ENCODE measurements at places on chromosomes 6 and 20.
A peak's percentile ranks its signal among the peaks of the same experiment; 100 is the strongest.

- DNase-seq, result no peak
Observed at GRCh38 chr20:49539481-49540231, 28.3 kb downstream of the PTGIS start.

DNA sequence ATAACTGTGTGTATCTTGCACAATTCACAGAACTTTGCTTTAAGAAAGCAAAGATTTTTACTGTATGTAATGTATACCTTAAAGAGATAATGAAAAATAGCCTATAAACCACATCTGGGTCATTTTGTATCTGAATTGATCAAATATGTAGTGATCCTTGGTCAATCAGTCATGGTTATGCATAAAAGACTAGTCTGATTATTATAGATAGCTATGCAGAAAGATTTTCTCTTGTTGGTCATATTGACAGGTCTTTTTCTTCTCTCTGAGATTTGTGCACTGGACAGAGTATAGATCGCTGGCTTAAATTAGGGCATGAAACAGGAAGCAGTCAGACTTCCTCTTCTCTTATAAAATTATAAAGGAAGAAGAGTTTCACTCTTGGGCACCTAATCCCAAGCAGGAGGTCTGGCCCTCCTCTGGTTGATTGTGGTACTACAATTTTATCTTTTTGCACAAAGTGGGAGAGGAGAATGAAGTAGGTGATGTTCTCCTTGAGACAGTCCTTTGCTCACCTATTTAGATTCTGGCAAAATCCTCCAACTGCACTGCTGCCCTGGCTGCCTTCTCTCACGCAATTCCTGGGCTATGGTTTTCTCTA lies 380.9 kb upstream of the RGS17 start:
- DNase-seq, result no peak

- DNase-seq, result no peak
Observed at GRCh38 chr20:24662752-24663365, 193.4 kb downstream of the SYNDIG1 start.

GRCh38 chr20:9128568-9128967 lies 59.7 kb downstream of the PLCB4 start:
- no peak for DNase-seq

- no peak for DNase-seq
Observed at GRCh38 chr6:168109171-168109570, 30.2 kb upstream of the FRMD1 start.

DNA sequence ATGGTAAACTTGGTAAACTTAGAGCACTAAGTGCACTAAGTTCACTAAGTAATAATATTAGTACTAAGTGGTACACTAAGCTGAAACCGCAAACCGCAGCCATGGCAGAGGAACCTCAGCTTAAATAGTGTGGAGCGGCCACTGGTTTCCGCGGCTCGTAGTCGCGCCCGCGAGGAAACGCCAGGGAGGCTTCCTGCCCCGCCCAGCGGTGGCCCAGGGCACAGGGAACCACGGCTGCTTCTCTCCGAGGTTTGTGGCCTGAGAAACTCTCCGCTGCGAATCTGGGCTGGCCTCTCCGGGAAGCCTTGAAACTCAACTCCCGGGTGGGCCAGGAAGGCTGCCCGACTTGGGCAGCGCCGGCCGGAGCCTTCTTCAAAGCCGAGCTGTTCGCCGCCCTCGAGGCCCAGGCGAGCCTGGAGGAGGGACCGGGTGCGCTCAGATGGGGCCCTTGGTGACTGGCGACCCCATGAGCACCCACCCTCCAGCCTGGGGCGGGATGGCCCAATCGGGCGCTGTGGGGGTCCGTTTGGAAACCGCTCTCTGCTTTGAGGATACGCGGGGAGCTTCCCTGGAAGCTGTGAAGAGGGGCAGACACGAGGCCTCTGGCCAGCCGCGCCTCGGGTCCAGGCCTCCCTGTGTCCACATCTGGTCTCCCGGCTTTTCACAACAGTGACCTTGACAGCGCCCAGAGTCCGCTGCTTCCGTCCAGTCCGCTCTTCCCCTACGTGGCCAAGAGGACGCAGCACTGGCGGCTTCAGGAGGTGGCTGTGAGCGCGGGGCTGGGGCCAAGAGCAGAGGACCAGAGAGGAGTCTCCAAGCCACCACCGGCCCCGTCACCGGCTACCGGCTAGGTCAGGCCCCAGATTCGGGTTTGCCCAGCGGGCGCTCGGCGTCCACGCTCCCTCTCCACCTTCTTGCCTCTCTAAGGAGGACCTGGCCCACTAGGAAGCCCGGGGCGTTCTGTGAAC lies 25.4 kb upstream of the HLA-E start:
- peak; percentile 39 for DNase-seq

- no peak for DNase-seq
Observed at GRCh38 chr6:4678506-4679300, 97.5 kb upstream of the CDYL start.

GRCh38 chr6:109897025-109897424 lies 81.1 kb upstream of the GPR6 start:
- DNase-seq, result no peak

- DNase-seq, result no peak
Observed at GRCh38 chr6:38671885-38672467, 31.0 kb downstream of the GLO1 start.

DNA sequence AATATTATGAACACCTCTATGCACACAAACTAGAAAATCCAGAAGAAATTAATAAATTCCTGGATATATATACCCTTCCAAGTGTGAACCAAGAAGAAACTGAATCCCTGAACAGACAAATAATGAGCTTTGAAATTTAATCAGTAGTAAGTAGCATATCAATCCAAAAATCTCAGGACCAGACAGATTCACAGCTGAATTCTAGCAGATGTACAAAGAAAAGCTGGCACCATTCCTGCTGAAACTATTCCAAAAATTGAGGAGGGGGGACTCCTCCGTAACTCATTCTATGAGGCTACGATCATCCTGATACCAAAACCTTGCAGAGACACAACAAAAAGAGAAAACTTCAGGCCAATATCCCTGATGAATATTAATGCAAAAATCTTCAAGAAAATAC lies 67.0 kb upstream of the PDE7B start:
- DNase-seq, result no peak

GRCh38 chr6:11121851-11122250 lies 10.3 kb upstream of the ERVFRD-1 start:
- DNase-seq, result no peak

DNA sequence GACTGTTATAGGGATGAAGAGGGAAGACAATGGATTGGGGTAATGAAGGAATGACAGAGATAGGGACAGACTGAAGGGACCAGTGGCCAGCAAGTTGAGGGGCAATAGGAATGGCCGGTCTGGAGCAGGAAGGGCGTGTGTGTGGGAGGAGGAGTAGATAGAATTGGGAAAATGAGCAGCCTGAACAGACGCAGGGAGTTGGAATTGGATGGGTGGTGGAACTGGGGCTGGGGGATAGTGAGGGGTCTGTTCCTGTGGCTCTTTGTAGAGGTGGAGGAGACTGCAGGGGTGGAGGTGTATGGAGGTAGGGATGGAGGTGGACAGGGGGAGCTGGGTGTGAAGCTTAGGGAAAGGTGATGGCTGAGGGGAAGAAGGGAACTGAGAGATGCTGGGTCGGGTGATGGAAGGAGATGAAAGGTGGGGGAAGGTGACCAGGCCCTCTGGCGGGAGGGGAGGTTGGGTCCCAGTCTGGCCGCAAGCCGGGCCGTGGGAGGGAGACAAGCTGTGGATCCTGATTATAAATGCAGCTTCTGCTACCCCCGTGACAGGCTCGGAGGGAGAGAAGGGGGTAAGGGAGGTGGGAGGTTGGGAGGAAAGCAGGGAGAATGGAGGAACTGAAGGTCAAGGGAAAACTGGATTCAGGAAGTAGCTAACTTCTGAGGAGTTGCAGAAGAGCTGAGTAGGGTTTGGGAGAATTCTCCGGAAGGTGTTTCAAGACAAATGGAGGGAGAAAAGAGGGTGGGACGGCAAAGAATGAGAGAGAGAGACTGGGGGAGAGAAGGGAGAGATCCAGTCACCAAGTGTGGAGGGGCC lies 5.2 kb downstream of the SYNGAP1 start:
- no peak for DNase-seq

DNA sequence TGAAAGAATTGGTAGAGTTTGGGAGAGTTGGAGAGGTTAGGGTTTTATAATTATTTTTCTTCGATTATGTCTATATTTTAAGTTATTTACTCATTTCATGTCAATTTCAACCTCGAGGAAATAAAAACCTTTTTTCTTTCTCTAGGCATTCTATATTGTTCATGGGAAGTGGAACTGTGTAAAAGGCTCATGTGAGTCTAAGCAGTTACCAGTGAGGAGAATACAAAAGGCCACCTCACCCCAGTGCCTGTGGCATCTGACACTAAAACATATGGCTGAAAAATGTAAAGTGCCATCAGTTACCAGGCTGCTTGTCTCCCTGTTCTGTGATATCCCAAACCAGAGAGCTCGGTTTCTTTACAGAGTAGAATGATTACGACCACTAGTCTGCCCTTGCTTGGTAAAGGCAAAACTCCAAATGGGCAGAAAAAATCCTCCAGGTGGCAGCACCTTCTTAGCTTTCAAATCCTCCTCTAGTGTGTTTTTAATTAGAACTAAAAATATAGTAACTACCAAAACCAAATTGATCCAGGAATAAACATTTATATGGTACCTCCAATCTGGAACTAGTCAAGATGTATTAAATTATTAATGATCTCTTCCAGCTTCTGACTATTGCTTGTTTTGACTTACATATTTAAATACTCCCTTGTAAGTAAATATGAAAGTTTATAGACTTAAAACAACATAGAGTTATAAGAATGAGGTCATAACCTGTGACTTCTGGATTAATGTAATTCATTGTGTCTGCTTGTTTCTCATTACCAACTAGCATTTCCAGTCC lies 122.6 kb upstream of the MCHR2 start:
- DNase-seq, result no peak

DNA sequence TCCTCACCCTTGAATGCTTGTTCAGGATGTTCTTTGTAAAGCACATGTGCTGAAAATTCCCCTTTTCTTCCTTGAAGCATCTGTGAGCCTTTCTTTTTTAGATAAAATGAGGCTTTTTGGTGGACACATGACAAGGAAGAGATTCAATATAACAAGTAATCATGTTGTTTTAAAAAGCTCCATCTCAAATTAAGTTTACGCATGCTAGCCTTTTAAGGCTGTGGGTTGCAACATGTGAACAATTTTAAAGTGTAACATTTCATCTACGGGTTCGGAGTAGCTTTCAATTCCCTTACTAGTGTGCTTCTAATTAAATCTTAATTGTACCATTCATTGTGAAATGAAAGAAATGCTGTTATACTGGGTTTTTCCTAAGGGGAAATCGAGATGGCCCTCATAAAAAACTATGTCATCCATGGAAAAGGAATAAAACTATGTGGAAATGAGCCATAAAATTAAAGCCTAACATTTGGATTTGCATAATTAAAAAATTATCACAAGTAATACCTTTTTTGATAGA lies 19.3 kb upstream of the OSTM1 start:
- DNase-seq, result no peak

DNA sequence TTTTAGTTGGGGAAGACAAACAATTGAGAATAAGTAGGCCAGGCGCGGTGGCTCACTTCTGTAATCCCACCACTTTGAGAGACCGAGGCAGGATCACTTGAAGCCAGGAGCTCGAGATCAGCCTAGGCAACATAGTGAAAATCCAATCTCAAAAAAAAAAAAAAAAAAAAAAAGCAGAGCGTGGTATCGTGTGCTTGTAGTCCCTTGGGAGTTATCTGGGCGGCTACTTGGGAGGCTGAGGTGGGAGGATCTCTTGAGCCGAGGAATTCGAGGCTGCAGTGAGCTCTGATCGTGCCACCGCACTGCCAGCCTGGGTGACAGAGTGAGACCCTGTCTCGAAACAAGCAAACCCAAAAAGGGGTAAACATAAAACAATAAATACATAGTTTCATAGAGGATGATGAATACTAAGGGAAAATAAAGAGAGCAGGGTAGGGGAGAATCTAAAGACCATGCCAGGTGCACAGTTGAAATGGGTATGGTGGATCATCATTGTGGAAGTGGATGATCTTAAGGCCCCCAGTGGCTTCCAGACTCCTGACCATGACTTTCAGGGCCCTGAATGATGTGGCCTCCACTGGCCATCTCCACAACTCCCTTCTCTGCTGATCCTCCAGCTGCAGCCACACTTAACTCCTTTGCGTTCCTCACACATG lies 947 bp downstream of the POFUT1 start:
- DNase-seq, result no peak

DNA sequence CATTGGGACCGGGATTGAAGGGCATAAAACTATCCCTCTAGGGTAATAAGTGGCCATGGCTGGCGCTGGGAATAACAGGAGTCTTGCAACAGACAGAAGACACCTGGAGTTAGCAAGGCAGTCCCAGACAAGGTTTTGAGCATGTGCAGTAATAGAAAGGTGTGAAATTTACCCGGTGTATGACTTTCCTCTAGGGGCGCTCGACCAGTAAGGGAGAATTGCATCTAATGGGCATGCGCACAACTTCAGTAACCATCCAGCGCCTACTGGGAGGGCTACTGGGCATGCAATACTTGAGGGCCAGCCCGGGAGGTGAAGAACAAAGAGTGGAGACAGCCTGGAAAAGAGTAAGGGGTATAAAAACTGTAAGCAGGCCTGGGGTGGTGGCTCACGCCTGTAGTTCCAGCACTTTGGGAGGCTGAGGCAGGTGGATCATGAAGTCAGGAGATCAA lies 32.7 kb downstream of the SERPINB6 start:
- no peak for DNase-seq

- no peak for DNase-seq
Observed at GRCh38 chr20:55253781-55254180, 751.5 kb downstream of the CBLN4 start.

DNA sequence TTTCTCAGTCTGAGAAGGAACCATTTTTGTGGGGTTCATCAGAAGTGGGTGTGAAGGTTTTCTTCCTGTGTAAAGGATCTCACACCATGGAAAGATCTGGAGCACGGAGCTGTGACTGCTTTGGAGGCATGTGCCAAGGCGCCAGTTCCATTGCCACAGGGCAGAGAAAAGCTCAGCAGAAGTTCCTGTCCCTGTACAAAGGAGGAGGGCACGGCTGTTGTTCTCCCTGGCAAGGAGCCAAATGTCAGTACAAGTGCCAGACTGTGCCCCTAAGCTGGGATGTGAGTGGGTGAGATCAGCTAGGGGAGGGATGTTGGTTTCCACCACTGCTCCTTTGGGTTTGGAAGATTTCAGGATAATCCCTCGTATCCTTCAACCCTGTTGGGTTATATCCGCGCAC lies 117.3 kb downstream of the CRYBG1 start:
- DNase-seq, result no peak

GRCh38 chr6:13536796-13537526 lies 37.4 kb upstream of the SIRT5 start:
- no peak for DNase-seq

DNA sequence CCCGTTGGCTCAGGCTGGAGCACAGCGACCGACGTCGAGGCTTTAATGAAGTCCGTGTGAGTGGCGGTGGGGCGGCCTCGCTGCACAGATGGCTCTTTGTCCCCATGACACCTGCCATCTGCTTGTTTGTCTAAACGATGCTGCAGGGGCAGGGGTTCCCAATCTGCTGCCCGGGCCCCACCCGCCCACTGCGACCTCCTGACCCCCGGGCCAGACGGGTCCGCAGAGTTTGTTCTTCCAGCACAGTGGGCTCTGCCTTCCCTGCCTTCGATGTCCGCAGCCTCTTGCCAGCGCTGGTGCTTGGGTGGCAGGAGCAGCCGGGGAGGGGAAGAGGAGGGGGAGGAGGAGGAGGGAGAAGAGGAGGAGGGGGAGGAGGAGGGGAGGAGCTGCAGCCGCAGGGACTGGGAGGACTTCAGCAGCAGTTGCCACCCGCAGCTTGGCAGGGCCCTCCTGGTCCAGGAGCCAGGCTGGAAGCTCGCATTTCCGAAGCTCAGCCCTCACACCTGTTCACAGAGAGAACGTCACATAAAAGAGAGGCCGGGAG lies 210.0 kb downstream of the DLL1 start:
- DNase-seq, result no peak

Data from stimulated activated CD8-positive, alpha-beta memory T cell treated with anti-CD3 and anti-CD28 coated beads, Interleukin-4, amount 100 ng/mL, for 1 hour (primary cell).